ENCODE measurements at places on chromosomes 12 and 14.

- DNase-seq, result no peak
These were observed 165.4 kb upstream of the TMEM260 start for GRCh38 chr14:56414236-56414635.

DNA sequence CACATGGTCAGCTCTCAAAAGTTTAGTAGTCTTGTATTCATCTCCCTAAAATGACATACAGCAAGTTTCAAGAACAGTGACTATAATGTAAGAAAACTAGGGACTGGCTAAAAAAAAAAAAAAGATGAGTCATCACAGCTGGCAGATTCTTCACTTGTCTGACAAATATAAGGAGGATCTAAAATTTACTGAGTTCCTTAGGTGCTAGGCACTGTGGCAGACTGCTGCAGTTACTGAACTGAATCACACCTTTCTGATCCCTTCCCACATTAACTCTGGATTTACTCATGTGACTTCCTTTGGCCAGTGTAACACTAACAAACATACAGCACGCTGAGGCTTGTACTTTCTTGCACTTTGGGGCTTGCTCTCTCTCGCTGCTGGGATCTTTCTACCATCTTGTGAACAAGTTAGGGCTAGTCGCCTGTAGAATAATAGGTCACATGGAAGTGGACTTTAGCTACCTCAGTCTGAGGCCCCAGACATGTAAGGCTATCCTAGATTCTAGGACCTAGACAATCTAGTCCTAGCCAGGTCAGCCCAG, 32.1 kb downstream of the BAZ1A start:
- peak; percentile 23 for DNase-seq

- DNase-seq, result no peak
These were observed 2.2 kb upstream of the DRAM1 start for GRCh38 chr12:101875162-101875561.

- no peak for DNase-seq
These were observed 83.9 kb downstream of the STXBP6 start for GRCh38 chr14:24965934-24966578.

DNA sequence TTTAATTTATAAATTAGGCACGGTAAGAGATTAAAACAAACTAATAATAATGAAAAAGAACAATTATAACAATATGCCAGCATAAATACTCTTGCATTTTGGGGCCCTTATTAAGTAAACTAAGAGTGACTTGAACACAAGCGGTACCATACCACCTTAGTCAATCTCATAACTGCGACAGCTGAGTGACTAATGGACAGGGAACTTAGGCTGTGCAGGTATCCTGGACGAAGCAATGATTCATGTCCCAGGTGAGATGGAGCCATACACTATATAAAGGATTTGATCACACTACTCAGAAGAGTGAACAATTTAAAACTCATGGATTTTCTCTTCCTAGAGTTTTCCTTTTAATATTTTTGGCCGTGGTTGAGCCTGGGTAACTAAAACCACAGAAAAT, 4.3 kb downstream of the KLRC4 start:
- no peak for DNase-seq

DNA sequence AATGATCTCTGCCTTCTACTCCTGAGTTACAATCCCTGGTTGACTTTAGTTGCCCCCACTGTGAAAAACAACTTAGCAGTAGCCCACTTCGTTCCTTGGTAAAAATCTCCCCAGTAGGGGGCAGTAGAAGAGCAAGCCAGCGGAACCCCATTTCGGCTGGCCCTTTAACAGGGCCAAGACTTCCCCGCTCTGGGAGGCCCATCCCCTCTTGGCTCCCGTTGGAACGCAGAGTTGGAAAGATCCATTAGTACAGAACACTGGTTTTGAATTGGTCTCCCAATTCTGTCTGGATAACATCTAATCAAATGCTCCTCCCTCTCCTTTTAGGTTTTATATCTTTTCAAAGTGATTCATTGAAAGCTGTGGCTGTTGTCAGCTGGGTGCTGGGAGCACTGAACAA, 1133.3 kb downstream of the BCL11B start:
- no peak for DNase-seq

DNA sequence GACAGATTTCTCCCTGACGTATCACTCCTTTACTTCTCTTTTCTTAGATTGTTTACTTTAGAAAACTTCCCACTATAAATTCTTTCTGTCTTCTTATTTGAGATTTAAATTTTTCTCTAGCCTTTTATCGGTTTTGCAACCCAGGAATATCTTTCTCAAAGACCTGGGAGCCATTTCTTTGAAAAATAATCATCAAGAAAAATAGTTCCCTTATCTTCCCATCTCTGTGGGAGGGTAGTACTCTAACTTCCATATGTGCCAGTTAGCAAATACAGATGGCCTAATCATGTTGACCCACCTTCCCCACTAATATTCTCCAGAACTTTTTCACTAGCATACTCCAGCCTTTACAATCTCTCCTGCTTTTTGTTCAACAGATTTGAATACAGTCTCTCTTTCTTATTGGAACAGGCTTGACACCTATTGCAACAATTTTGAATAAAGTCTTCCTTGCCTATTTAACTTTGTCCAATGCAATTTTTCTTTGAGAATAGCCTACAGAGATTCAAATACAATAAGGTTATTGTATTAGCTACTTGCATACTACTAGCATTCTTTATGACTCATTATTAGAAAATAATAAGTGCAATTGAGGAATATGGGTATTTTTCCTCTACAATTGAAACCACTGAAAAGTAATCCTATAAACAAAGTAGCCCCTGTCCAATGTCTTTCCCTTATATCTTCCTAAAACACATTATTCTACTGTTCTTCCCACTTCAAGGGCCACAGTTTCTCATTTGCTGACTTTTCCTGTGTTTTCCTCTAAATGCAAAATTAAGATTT, 27.4 kb upstream of the KLRB1 start:
- no peak for DNase-seq

DNA sequence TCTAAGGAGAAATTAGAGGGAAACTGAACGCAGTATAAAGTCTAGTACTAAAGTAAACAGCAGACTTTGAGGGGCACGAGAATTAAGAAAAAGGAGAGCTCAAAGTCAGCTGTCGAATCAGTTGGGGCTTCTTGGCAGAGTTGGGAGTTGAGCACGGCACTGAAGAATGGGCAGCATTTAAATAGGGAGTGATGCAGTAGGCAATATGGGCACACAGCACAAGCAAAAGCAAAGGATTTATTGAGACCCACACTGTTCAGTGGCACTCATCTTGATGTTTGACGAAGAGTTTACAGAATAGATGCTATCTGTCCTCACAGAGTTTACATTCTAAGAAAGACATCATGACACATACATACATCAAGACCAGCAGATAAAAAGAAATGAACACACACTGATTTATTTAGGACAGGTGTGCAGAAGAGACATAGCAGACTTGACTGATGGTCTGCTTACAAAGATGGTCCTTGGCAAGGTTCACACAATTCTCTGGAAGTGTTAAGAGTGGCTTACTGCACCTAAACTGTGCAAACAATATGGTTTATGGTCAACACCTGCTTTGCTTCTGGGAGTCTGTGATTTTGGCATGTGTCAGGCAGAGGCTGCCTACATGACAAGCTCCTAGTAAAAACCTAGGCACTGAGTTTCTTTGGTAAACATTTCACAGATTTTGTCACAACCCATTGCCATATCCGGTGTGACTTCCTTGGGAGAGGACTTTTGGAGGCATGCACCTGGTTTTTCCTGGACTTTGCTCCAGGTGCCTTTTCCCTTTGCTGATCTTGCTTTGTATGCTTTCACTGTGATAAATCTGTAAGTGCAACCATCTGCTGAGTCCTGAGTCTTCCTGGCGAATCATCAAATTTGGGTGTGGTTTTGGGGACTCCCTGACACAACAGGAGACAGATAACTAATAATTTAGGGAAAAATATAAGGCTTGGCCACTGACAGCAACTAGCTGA, 26.3 kb downstream of the ALKBH1 start:
- DNase-seq, result peak; percentile 60

DNA sequence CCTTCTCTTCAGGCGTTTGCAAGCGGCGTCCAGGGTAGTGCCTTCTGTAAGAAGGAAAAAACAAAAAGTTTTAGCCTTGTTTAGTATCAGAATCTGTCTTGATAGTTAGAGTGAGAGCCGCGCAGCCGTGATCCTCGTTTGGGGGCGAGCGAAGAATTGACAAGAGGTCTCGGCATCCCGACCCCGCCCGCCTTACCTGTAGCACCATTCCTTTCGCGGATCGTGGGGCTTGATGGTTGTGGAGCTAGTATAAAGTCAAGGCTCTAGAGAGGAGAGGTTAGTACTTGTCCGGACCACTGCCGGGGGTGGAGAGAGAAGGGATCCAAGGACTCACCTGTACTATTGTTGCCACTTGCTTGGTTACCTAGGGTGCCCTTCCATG, 494 bp downstream of the TMTC3 start:
- peak; percentile 2 for DNase-seq

DNA sequence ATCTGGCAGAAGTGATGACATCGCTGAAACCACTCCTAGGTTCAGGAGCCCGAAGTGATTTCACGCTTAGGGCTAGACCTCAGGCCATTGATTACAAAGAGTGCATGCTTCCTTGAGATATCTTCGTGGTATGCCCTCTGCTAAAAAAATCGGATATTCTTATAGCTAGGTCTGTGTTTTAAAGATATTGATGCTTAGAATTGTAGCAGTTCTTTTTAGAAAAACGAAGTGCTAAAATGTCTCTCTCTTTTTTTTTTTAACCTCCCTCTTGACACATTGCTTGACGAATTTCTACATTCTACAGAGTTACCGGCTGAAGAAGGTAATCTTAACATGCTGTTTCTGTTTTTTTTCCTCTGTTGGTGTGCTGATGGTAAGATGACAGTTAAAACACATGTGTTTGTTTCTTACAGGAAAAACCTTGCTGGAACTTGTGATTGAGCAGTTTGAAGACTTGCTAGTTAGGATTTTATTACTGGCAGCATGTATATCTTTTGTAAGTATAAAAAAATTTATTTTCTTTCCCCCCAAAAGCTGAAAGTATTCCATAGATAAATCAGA, 1.3 kb downstream of the ATP2A2 start:
- no peak for DNase-seq

DNA sequence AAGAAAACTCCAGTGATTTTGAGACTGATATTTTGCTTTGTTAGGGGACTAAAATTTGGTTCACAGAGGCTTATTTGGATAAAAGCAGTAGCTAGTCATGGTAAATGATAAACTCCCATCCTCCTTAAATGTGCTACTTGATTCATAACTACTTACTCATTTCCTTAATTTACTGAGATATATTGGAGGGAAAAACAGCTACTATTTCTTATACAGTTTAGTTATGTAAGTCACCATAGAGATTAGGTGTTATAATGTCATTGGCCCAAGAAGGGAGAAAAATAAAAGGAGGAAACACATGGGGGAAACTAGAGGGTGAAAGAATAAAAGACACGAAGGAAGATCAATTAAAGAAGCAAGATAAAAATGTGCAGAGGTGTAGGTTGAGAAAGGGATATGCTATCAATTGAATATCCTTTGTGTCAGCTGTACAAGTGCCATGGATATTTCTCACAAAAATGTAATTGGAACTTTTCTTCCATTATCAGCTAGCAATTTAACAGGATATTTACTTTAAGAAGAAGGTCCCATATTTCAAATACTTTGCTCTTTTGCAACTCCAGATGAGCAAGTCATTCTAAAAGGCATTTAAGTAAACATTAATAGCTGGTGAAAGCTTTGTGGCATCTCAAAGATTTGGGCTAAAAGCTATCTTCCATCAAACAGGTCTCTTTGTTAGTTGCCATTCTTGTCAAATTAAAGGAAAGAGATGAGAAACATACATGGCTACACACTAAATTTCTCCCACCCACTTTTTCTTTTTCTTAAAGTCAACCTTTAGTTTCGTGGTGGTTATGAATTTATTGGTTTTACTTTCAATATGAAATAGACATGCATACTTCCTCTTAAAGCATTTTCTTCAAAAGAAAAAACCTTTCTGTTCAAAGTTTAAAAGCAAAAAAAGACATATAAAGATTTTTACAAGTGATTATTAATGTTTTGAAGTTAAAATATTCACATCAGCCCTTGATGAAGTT, 439.5 kb downstream of the CCER1 start:
- no peak for DNase-seq

GRCh38 chr12:10214136-10214894, 1.6 kb downstream of the GABARAPL1 start:
- DNase-seq, result no peak

DNA sequence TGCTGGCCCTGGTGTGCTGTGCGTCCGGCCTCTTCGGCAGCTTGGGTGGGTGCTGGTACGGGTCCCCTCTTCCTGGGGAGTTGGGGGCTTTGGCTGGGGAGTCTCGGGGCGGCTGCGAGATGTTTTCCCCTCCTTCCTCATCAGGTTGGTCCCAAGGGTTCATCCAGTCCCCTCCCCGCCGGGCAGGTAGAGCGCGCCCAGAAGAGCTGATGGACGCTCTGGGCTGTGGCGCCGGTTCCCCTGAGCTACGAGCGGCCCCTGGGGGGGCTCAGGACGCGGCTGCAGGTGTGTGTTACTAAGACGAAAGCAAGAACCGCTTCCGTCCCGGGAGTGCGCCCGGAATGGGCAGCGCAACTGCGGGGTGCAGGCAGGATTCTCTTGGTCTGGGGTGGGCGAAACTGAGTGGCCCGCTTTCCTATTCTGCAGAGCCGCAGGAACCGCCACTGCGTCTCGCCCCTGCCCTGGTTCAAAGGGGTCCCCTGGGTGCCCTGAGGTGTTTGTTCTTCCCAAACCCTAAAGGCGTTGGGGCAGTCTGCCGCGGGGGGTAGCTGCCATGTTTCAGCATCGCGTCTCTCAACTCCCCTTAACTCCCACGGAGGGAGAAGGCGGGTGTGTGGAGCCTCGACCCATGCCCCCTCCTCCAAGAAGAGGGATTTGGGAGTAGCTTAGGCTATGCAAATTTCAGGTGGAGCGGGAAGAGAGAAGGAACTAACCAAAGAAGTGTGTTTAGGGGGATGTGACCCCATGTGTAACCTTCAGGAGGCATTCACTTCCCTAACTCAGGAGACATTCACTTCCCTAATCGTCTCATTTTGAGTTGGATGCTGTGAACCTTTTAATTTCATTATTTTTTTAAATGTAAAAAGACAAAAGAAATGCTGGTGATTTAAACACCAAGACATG, 1.2 kb downstream of the SLC24A4 start:
- DNase-seq, result no peak

Measured in HepG2 (cell line).